ENCODE measurements at places on chromosomes 3 and 15. TPM values are rescaled to one million over a fixed set of nuclear protein-coding genes. Genes with fewer than 3 reads are reported as not detected.

SUSD5 gene
- polyA plus RNA-seq = not detected

PLIN1 gene
- not detected for polyA plus RNA-seq

FSD2 gene
- 0.09 TPM for polyA plus RNA-seq

PRKCD gene
- polyA plus RNA-seq = 69.2 TPM

CCR8 gene
- polyA plus RNA-seq = not detected

ZNF770 gene
- 105 TPM for polyA plus RNA-seq

LRRN1 gene
- polyA plus RNA-seq = 2.6 TPM

ACAN gene
- polyA plus RNA-seq = not detected

FOXB1 gene
- not detected for polyA plus RNA-seq

C3orf49 gene
- not detected for polyA plus RNA-seq

XCR1 gene
- not detected for polyA plus RNA-seq

KY gene
- polyA plus RNA-seq = not detected

TBC1D23 gene
- 17.2 TPM for polyA plus RNA-seq

GOLGA6L25 gene
- not detected for polyA plus RNA-seq

OXTR gene
- 0.14 TPM for polyA plus RNA-seq

Measured in IgD-negative memory B cell (primary cell).